ENCODE measurements at places on chromosomes 16 and 17.

DNA sequence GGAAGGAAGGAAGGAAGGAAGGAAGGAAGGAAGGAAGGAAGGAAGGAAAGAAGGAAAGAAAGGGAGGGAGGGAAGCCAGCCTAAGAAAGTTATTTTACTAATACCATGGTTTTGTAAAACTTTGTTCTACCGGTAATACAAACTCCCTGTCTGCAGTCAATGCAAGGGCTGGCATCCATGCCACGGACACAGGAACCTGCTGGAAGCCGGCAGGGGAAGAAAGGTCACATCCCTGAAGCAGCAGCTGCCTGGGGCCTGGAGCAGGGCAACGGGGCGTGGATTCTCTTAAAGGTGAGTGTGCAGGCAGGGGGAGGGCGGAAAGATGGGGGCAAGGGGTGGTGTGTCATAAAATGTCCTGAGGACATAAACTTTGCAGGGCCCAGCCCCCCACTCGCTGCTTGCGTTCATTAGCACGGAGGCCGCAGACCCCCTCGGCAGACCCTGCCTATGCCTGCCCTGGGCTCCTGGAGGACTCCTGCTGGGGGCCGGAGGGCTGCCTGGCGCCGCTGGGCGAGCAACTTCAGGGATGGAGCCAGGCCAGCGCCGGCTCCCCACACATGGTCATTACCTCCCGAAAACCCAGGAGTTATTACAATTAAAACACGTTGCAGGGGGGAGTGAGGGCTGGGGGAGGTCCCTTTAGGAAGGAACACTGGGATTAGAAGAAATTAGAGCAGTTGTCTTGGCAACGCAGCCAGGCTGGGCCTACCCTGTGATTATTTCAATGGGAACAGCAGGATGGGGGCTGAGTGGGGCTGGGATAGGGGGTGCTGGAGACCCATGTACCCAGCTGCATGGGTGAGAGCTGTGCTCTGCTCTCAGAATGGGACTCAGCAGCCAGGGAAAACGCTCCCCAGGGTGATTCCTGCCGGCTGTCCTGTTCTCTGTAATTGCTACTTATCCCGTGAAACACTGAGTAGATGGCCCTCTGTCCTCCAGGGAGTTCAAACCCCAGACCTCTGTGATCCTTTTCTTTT is 257.9 kb downstream of the SOX9 start:
- no peak for DNase-seq

DNA sequence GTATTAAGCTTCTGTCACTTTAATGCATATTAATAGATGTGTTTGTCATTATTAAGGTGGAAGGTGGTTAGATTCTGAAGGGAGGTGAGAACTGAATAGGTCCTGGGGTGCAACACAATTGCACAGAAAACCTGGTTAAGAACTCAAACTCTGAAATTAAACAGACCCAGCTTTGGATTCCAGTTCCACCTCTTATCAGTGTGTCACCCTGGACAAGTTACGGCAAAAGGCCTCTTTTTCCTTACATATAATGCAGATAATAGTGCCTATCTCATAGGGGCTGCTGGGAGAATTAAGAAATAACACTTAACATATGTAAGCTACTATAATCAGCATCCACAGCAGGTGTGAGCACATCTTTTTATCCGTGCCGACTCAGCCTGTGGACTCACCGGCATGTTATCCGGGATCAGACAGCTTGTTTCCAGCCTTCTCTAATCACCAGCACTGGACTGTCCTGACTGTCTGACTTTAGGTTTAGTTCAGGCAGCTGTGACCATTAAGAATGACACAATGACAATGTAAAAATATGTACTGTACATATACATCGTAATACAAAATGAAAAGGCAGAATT is 31.4 kb downstream of the TEX2 start:
- DNase-seq = no peak

DNA sequence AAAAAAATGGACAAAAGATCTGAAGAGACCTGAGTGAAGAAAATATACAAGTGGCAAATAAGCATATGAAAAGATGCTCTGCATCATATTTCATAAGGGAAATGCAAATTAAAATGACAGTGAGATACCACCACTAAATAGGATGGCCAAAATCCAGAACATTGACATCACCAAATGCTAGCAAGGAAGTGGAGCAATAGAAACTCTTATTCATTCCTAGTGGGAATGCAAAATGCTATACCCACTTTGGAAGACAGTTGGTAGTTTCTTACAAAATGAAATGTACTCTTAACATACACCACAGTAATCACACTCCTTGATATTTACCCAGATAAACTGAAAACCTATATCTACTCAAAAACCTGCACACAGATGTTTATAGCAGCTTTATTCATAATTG is 33.6 kb downstream of the DHRS7B start:
- no peak for DNase-seq

DNA sequence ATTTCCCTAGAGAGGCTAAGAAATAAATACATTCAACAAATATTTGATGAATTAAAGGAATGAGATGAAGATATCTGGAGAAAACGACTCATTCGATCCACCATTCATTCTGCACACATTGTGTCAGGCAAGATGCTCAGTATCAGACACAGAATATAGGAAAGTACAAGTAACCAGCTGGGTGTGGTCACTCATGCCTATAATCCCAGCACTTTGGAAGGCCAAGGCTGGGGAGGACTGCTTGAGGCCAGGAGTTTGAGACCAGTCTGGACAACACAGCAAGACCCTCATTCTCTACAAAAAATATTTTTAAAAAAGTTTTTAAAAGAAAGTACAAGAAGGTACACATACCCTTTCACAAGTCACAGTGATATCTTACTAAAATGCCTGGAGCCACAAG is 42.3 kb downstream of the CRLF3 start:
- DNase-seq = no peak

Measured in activated CD4-positive, alpha-beta T cell treated with anti-CD3 and anti-CD28 coated beads for 4 hours (primary cell).